ENCODE measurements at places on chromosomes 16 and 17. TPM values are rescaled to one million over a fixed set of nuclear protein-coding genes. Genes with fewer than 3 reads are reported as not detected.

DNA sequence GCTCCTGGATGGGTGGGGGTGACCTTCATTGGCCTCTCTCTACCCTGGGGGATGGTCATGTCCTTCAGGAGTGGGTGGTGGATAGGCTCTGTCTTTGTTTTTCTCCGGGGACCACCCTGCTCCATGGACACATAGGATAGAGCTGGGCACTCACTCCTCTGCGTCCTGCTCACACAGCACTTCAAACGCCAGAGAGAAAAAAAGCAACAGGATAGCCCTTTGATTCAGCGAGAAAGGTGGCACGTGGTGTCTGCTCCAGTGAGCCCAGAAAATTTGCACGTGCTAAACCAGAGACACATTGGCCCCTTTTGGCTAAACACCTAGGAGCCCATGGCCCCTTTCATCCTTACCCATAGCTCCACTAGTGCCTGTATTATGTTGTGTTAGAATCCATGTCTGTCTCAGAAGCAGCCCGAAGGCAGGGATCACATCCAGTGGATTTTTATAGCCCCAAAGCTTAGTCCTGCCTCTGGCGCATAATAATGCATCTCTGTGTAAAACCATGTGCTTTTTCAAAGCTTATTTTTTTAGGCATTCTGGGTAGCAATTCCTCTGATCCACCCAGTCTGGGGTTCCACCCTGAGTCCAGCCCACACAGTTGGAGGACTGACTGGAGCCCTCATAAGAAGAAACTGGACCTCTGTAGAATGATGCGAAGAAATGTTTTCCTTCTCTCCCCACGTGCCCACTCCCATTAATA, 90.1 kb downstream of the ASIC2 start:
- H3K4me1 ChIP-seq, result no peaks in the 10 kb centered on the region
- H3K4me3 ChIP-seq, result no peak overlapping the region
- DNase-seq, result no peak
- H3K36me3 ChIP-seq, result no peaks in the 10 kb centered on the region

The TP53TG3B gene
- total RNA-seq, result not detected

GRCh38 chr16:4578961-4579530, 22.9 kb downstream of the C16orf96 start:
- no peak for DNase-seq
- H3K27ac ChIP-seq, result no peak overlapping the region
- no peak overlapping the region for H3K4me3 ChIP-seq
- H3K36me3 ChIP-seq, result no peaks in the 10 kb centered on the region

The DNASE1L2 gene
- total RNA-seq, result 2.3 TPM

The KRT25 gene
- total RNA-seq, result not detected

The CSH2 gene
- total RNA-seq, result not detected

GRCh38 chr17:81111066-81111465, 54.2 kb upstream of the PVALEF start:
- H3K4me1 ChIP-seq, result no peaks in the 10 kb centered on the region
- no peaks in the 10 kb centered on the region for H3K36me3 ChIP-seq
- no peak for DNase-seq
- H3K27ac ChIP-seq, result no peak overlapping the region
- H3K4me3 ChIP-seq, result no peak overlapping the region
- no peaks in the 10 kb centered on the region for H3K27me3 ChIP-seq

DNA sequence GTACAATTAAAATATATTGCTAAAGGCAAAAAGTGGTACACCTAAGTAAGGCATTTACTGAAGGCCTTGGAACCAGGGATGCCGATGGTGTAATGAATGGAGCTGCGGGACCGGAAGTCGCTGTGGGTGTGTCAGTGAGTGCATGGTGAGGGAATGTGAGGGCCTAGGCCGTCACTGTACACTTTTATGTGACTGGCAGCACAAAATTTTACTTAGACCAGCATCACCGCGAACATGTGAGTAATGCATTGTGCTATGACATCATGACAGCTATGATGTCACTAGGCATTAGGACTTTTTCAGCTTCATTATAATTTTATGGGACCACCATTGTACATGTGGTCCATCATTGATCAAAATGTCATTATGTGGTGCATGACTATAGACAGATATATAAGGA, 14.7 kb downstream of the ALOX15B start:
- DNase-seq, result no peak
- H3K4me1 ChIP-seq, result no peaks in the 10 kb centered on the region
- H3K36me3 ChIP-seq, result no peaks in the 10 kb centered on the region
- no peak overlapping the region for H3K27ac ChIP-seq
- no peak overlapping the region for H3K4me3 ChIP-seq
- H3K27me3 ChIP-seq, result no peaks in the 10 kb centered on the region

GRCh38 chr17:47220531-47220999, 11.4 kb downstream of the MYL4 start:
- no peaks in the 10 kb centered on the region for H3K36me3 ChIP-seq
- no peak for DNase-seq
- H3K27ac ChIP-seq, result no peak overlapping the region
- no peak overlapping the region for H3K4me3 ChIP-seq
- H3K4me1 ChIP-seq, result peaks cover 21% of the 10 kb centered on the region

GRCh38 chr16:88782454-88783390, 2.3 kb downstream of the PIEZO1 start:
- no peaks in the 10 kb centered on the region for H3K36me3 ChIP-seq
- no peaks in the 10 kb centered on the region for H3K27me3 ChIP-seq
- DNase-seq, result no peak
- peak overlapping the region; percentile 88 for H3K27ac ChIP-seq
- peaks cover 46% of the 10 kb centered on the region for H3K4me1 ChIP-seq
- H3K4me3 ChIP-seq, result peak overlapping the region; percentile 97

- H3K36me3 ChIP-seq, result peaks cover 7% of the 10 kb centered on the region
- no peak overlapping the region for H3K4me3 ChIP-seq
- peaks cover 24% of the 10 kb centered on the region for H3K4me1 ChIP-seq
- DNase-seq, result no peak
- H3K27me3 ChIP-seq, result no peaks in the 10 kb centered on the region
Observed at GRCh38 chr17:6648181-6648580, 3.2 kb downstream of the MED31 start.

The ZSCAN10 gene
- total RNA-seq, result not detected

All from thoracic aorta (tissue), 2 donors.